Activated CD8-positive, alpha-beta memory T cell treated with anti-CD3 and anti-CD28 coated beads for 1 hour (primary cell): ENCODE measurements at places on chromosomes 3 and 15.

- DNase-seq, result no peak
These were observed 32.3 kb downstream of the B3GNT5 start for GRCh38 chr3:183285318-183285717.

DNA sequence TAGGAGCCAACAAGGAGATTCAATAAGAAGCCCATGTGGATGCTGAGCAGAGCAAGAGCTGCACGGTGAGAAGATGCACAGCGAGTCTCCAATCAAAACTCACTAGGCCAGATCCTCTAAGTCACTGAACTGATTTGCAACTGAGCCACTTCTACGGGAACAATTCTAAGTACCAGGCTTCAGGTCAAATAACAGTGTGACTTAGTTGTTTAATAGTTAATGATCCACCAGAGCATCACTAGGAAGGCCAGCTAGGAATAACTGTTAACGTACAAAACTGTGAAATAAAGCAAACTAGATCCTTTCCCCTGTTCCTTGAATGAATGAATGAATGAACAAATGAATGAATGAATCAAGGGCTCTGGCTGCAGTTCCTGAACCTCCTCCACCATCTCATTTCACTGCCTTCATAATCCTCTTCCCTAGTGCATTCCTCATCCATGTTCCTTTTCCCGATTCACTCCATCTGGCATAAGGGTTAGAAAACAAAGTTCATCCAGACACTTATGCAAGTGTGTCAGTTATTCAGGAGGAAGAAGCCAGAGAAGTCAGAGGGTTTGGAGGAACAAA is 59.7 kb downstream of the ATP8B4 start:
- no peak for DNase-seq

GRCh38 chr3:77150028-77150427 is 110.1 kb downstream of the ROBO2 start:
- DNase-seq, result no peak

- DNase-seq, result no peak
These were observed 327.3 kb upstream of the NR2F2 start for GRCh38 chr15:96002890-96003859.

DNA sequence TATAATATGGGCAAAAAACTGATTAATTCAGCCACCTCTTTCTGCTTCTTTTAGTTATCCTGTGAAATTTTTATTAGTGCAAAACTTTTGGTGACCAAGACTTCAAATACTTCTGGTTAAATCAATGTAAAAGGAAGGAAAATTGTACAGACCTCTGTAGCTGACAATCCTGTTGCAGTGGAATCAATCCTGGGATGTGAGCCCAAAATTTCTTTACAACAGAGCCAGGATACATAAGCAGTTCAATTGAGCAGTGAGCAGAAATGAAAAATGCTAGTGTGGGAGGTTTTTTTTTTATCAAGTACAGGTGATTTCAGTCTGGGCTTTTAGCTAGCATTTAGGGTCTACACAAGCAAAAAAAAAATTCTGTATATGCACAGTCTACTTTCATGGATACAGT is 398.0 kb downstream of the OTOL1 start:
- DNase-seq, result no peak

DNA sequence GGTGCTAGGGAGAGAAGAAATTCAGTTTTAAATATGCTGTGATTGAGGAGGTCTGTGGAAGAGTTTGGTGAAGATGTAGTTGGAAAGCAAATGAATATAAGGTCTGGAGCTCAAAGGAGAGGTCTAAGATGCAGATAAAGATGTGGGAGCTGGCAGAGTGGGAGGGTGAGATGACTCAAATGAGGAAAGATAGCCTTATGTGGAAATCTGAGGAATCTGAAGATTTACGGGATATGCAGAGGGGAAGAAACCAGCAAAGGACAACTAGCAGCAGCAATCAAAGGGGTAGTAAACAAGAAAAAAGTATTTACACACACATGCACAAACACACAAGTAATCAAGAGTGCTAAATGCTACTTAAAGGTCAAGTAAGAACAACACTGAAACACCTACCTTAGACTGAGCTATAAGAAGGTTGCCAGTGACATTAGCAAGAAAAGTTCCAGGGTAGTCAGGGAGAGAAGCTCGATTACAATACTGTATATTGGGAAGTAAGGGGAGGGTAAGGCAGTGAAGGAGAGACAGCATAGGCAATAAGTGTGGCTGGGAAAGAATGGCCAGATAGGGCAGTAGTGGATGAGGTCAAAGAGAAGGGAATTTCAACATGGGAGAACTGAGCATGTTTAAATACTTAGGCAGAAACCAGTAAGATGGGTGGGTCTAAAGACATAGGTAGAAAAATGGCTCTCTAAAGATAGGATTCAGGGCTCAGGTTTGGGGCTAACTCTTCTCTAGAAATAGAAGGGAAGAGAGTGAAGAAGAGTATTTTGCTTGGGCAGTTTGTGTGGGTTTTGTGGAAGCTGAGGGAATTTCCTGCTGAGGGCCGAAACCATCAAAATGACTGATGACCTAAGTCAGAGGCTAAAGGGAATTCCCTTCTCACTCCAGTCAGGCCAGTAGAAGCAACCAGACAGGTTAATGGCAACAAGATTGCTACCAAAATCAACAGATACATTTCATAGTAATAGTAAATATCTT is 8.9 kb downstream of the CMTM6 start:
- DNase-seq, result no peak

- DNase-seq, result no peak
These were observed 645.8 kb upstream of the NR2F2 start for GRCh38 chr15:95684693-95685115.

DNA sequence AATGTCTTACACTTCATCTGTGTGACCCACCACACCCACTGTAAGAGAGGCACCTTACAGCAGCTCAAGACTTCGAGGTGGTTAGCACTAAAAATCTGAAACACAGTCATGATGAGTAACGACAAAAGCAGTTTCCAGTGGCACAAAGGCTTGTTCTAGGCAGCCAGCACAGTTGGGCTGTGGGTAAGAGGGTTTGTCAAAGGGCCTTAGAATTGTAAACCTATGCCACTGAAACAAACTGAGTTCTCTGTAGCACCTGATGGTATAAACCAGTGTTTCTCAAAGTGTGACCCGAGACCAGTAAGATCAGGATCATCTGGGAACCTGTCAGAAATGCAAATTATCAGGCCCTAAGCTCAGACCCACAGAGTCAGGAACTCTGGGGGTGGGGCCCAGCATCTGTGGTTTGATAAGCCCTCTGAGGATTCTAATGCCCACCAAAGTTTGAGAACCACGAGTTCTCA is 36.5 kb downstream of the DAPK2 start:
- peak; percentile 21 for DNase-seq

DNA sequence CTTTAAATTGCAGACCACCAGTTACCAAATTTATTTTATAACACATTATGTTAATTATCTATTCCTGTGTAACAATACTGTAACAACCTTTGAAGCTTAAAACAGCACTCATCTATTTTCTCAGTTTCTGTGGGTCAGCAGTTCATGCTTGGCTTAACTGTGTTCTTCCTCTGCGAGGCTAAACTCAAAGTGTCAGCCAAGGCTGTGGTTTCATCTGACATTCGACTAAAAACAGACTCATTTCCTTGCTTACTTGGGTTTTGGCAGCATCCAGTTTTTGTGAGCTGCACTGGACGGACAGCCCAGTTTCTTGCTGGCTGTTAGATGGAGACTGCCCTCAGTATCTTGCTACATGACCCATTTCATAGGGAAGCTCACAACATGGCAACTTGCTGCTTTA is 247.3 kb upstream of the KCNH8 start:
- DNase-seq, result no peak

DNA sequence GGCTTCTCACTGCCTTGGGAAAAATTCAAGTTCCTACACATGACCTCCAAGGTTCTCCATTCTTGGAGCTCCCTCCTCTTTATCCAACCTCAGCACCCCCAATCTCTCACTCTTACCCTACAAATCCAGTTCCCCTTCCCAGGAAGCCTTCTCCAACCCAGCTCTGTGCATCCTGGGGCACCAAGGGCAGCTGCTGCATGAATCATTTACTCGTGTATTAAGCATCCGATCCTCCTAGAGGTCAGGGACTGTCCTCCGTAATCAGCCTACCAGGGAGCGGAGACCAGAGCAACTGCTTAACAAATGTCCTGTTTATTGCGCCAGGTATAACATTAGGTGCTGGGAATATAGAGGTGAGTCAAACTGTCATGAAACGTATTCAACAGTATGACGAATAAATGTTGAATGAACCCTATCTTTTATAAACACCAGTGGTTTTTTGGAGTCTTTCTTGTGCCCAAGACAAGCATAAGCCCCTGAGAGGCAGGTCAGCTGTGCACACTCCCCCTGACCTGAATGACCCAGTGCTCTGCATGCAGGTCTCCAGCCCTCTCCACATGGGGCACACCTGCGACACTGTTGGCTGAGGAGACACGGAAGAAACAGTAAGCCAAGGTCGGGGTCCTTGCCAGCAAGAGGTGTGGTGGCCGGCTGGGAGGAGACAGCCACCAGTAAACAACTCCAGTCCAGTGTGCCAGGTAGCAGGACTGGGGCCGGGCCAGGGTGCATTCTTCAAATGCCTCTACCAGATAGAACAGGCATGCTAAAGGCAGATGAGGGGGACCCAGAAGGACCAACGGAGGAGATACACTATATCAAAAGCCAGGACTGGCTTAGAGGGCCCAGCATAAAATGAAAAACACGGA is 27.6 kb downstream of the ANP32A start:
- no peak for DNase-seq

GRCh38 chr15:95990833-95991232 is 339.7 kb upstream of the NR2F2 start:
- no peak for DNase-seq

GRCh38 chr3:14688525-14688924 is 13.6 kb downstream of the C3orf20 start:
- no peak for DNase-seq

DNA sequence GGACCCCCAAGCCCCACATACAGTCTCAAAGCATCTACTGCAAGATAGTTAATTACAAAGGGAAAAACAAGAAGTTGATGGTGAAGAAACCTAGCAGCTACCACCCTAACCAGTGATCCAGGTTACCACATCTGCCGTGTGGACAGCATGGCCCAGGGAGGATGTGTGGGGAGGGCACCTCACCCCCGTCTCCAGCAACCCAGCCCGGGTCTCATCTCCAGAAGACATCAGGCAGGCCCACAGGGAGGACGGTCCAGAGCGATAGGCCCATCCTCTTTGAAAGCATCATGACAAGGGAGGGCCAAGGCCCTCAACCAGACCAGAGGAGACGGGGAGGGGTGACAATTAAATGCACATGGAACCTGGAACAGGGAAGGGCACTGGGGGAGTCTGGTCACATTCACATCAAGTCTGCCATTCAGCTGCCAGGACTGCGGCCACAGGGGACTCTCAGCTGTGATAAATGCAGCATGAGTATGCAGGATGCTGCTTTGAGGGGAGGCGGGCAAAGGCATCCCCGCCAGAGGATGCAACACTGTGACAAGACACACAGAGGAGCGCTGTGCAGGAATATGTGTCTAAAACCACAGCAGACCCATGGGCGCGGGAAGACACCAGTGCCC is 18.8 kb downstream of the ZXDC start:
- DNase-seq, result no peak

DNA sequence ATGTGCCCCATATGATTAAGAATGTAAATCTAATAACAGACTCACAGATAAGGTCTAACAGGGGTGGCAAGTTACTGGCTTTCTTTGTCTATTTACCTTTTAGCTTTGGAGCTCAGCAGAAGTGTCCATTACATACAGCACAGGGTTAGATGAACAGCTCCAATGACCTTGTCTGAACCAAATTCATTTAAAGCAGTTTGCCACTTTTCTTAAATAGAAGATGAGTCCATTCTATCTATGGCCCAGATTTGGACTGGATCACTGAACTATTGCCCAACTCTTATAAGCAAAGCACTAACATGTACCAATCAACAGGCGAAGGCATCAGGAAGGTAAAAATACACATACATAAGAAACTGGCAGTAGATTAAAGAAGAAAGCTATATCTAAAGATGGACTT is 214.4 kb downstream of the TIGIT start:
- DNase-seq, result no peak

DNA sequence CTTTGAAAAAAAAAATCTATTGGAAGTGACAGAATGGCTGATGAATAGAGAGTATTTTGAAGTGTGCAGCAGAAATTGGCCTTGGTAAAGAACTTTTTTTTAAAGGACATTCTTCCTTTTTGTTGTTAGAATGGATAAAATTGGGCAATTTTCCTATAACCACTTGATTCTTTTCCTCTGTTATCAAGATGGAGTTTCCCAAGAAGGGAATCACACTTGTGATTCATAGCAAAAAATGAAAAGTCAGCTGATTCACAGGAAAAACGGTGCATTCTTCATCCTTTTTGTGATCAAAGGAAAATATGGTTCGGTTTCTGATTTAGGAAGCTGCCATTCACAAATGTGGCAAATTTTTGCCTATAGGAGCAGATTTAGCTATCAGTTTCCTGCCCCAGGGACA is 486.8 kb downstream of the GBE1 start:
- DNase-seq, result no peak

DNA sequence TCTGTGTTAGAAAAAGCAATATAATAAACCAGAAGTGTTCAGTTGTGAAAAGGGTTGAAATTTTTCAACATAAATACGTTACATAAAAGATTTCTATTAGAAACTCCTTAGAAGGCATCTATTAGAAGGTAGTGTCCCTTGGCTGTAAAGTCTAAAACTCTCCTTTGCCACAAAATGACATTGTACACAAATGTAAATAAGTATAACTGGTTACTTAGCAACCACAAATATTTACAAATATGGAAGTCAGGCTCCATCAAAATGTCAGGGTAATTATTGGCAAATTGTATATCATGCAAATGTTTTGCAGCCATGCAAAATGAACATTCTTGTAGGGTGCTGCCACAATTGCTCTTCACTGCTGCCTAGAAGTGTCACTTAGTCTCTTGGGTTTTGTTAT is 419.1 kb upstream of the CDIN1 start:
- no peak for DNase-seq

GRCh38 chr3:54188176-54188791 is 65.9 kb downstream of the CACNA2D3 start:
- no peak for DNase-seq

- DNase-seq, result peak; percentile 35
These were observed 142.7 kb downstream of the GADL1 start for GRCh38 chr3:30751610-30752299.

- DNase-seq, result no peak
These were observed 476.0 kb downstream of the MFSD1 start for GRCh38 chr3:159277814-159278213.

- DNase-seq, result no peak
These were observed 58.9 kb upstream of the TP63 start for GRCh38 chr3:189572249-189572648.

DNA sequence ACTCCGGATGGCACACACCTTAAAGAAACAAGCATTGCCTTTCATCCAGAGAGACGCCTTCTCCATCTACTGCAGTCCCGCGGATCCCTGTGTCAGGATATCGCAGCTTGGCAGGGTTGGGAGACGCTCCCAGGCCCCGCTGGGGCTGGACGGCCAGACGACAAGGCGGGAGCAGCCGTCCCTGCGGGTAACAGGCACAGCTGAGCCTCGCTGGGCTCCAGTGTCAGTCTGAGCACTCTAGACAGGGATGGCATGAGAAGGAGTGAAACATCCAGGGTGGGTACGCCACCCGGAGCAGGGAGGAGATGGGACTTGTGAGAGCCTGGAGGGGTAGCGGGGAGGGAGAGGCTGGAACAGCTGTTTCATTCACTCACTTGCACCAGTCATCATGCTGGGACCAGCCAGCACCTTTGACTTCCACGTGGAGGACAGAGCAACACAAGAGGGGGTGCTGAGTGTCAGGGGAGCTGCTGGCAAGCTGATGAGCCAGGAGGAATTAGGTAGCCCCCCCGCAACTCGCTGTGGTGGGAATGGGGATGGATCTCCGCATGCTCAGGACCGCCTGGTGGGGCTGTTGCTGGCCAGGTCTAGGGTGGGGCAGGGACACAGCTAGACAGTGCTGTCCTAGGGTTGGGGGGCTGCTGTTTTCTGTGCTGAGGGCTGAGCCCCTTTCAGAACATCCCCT is 31.6 kb upstream of the SNRPA1 start:
- DNase-seq, result no peak

GRCh38 chr3:45940004-45940780 is 3.1 kb upstream of the CXCR6 start:
- no peak for DNase-seq
